ENCODE measurements at places on chromosomes 4 and X.

- DNase-seq, result no peak
These were observed 810 bp upstream of the SOX3 start for GRCh38 chrX:140505421-140506337.

DNA sequence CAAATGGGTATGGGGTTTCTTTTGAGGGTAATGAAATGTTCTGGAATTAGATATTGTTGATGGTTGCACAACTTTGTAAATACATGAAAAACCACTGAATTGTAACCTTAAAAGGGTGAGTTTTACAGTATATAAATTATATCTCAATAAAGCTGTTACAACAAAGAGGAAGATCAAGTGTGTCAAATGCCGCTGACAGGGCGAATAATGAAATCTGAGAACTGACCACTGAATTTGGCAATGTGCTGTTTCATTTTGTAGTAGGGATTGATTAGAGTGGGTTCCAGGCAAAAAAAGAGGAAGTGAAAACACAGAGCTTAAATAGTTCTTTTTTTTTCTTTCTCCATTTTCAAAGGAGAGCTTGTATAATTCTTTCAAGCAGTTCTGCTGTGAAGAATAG is 161.1 kb upstream of the NAP1L5 start:
- DNase-seq, result no peak

GRCh38 chrX:31331015-31331414 is 259.2 kb upstream of the FTHL17 start:
- no peak for DNase-seq

GRCh38 chr4:185217408-185217975 is 8.1 kb downstream of the SNX25 start:
- no peak for DNase-seq

- no peak for DNase-seq
These were observed 52.8 kb upstream of the ANKRD17 start for GRCh38 chr4:73311428-73311827.

GRCh38 chrX:9438933-9439494 is 25.8 kb upstream of the TBL1X start:
- no peak for DNase-seq

- no peak for DNase-seq
These were observed 431.9 kb downstream of the SPOCK3 start for GRCh38 chr4:166802346-166802745.

DNA sequence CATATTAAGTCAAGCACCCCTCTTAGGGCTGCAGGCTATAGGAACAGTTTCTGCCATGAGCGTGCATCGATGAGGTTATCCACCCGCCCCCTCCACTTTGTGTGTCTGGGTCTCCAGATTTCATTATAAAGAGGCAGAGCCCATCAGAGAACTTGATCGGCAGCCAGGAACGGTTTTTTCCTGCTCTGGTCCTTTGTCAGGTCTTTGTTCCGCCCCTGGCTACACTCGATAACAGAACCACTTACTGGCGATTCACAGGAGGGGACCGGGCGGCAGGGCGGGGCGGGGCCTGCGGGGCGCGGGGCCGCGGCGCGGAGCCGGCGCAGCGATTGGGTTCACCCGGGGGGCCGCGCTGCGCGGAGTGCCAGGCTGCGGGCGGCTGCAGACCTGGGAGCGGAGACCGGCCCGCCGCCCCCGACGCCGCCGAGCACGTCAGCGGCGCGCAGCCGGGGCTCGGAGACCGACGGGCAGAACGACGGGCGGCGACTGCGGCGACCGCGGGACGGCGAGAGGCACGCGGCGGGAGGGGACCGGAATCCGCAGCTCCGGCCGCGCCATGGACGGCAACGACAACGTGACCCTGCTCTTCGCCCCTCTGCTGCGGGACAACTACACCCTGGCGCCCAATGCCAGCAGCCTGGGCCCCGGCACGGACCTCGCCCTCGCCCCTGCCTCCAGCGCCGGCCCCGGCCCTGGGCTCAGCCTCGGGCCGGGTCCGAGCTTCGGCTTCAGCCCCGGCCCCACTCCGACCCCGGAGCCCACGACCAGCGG is at the start of gene SLC10A4:
Gene SLC10A4, plus strand, starts transcription at position 338 of the 771 bp plus-strand sequence. Its CDS starts 219 bp downstream, at position 557.
- no peak for DNase-seq

- DNase-seq, result peak; percentile 75
These were observed 729 bp upstream of the IRF2 start for GRCh38 chr4:184475096-184475461.

GRCh38 chr4:153233761-153234371 is 29.6 kb downstream of the TRIM2 start:
- no peak for DNase-seq

- DNase-seq, result no peak
These were observed 18.4 kb upstream of the FNIP2 start for GRCh38 chr4:158750379-158750778.

GRCh38 chr4:27176400-27176799 is 315.8 kb downstream of the STIM2 start:
- DNase-seq, result no peak

GRCh38 chrX:120549483-120550452 is 11.0 kb downstream of the CUL4B start:
- no peak for DNase-seq

- no peak for DNase-seq
These were observed 23.3 kb upstream of the MTM1 start for GRCh38 chrX:150544835-150545770.

DNA sequence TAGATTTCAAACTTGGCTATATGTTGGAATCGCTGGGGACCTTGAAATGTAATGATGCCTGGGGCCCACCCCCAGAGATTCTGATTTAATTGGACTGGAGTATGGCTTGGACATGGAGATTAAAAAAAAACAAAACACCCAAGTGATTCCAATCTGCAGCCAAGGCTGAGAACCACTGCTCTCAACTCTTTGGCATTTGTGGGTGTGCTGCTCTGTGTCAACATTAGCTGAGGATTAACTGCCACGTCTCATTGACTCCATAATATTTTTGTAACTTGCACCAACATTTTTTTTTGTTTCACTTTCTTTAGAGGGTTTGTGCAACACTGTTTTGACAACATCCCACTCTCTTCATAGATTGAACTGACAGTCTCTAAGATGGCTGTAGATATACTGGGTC is 41.1 kb upstream of the PDK3 start:
- no peak for DNase-seq

DNA sequence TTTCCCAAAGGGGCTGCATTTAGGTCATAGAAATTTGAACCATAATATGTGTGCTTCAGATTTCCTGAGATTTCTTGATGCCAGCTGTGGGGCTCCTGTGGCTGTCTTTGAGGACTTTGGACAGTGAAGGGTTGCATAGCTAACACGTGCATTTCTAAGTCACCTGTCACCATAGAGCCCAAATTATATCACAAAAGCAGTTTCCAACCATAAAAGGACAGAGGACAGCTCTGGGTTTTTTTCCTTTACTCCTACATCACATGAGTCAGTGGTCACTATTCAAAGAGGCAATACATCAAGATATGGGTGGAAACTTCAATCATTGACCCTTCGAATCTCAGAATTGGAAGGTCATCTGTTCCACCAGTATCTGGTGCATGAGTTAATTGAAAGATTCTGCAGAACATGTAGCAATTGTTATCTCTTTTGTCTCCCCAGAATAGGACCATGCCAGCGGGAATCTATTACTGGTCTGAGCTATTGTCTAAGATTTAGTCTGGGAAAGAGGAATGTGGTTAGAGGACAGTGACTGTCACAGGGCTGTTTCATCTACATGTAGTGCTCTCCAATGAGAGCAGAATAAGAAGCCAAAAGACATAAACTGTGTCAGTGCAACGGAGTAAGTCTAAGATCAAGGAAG is 133.5 kb downstream of the AASDH start:
- DNase-seq, result no peak

- no peak for DNase-seq
These were observed 97.3 kb downstream of the GEMIN8 start for GRCh38 chrX:13932416-13932815.

DNA sequence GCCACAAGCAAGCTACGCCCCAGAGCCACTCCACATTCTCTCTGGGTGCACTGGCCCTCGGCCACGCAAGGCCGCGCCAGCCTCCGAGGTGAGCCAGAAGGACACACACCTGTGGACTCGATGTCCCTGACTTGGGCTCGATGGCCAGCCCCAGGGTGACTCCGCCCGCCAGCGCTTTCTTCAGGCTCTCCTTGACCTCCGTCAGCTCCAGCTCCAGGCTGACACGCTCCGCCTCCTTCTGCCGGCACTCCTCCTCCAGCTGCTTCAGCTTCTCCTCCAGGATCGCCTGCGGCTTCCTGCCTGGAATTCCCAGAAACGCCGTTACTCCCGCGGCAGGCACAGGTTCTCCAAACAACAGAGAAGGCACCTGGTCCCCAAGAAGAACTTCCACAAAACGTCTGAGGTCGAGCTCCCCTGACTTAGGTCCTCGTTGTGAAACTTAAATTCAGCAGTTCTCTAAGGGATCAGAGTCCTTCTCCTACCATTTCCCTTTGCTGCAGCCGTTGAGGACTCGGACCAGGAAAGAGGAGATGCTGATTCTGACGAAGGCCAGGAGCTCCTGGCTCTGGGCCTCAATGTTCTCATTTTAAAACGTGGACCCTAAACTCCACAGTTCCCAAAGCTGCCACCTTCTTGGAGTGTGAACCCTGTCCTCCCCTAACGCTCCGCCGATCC is 166.8 kb downstream of the AFAP1 start:
- peak; percentile 83 for DNase-seq

DNA sequence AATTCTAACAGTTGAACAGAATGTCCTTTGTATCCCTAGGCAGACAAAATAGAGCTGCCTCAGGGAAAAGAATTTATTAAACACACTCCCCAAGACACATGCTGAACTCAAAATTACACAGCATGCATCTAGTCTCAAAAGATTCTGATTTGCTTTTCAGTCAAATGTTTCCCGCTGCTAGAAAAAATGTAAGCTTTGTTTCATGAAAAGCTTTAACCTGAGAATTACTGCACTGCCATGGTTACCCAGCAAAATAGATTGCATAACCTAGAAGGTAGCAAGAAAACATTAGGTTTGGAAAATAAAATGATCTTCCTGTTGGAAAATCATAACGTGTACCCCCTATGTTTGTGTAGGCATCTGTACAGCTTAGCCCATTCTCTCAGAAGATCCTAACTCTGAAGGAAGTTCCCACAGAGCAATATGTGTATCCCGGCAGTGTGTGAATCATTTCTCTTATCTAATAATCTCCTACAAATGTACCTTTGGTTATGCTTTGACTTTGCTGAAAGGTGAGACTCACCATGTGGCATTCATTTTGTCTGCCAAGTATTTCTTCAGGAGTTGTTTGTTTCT is 646.9 kb downstream of the STPG2 start:
- DNase-seq, result no peak

DNA sequence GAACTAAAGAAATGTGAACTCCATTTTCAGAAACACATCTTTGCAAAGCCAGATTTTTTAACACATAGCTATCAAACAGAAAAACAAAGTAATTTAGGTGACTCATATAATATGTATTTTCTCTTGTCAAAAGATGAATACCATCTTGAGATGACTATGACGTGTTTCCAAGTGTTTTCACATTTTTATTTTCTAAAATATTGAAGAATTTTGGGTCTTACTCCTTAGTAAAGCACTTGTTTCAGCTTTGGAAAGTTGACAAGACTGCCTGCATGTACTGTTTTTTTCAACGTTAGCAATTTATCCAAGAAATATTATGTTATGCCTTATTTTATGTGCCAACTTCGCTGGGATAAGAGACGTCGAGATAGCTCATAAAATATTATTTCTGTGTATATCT is 733.9 kb upstream of the EPHA5 start:
- DNase-seq, result no peak

- DNase-seq, result no peak
These were observed 733 bp upstream of the G3BP2 start for GRCh38 chr4:75673959-75674328.

DNA sequence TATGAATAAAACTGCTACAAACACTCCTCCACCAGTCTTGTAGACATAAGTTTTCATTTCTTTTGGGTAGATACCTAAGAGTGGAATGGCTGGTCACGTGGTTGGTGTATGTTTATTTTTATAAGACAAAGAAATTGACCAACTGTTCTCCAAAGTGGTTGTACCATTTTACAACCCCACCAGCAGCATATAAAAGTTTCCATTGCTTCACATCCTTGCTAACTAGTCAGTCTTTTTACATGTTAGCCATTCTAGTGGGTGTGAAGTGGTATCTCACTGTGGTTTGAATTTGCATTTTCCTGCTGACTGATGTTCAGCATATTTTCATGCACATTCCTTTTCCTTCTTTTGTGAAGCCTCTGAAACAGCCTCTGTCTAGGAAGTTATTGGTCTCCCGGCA is 76.2 kb upstream of the ADGRG2 start:
- DNase-seq, result no peak

- no peak for DNase-seq
These were observed 35.6 kb downstream of the ATG4A start for GRCh38 chrX:108127152-108127551.

GRCh38 chr4:7365462-7366179 is 69.1 kb downstream of the PSAPL1 start:
- no peak for DNase-seq

DNA sequence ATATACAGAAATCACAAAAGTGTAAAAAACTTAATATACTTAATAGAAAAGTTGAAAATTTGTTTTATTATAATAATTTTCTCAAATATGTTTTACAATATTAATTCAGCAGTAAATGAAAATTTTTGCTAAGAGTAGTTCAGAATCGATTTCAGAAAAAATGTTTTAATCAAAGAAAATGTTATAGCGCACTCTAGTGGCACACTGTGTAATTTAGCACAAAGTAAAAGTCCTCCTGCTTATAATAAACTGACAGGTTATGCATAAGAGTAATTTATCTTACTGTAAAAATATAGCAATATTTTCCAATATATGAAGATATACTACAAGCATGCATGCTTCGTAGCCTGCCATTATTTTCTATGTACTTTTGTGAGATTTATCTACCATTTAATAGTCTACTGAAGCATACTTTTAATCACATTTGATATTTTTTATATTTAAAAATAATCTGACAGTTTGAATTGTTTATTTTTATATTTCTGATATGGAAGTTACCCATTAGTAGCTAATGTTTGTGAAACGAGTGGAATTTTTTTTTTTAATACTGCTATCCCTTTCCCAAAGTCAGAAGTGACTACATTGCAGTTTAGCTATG is 217.9 kb upstream of the KLHL4 start:
- no peak for DNase-seq

GRCh38 chr4:82711158-82711785 is 87.3 kb downstream of the SCD5 start:
- no peak for DNase-seq

GRCh38 chrX:31464306-31464915 is 392.6 kb upstream of the FTHL17 start:
- DNase-seq, result no peak

DNA sequence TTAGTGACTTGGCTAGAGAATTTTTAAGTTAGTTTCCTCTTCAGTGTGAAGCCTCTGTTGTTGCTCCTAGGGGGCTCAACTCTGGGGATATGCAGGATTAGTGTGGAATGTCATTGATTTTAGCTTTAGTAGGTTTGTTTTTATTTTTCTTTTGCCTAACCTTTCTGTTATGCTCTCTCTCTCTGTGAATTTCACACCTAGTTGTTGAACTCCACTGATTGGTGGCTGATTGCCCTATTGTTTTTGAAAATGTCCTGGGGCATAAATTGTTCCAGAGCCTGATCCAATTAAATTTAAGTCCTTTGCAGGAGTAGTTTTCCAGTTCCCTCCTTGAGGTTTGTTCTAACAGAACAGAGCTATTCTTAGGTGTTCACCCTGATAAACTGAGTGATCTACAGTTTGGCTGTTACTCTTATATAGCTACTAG is 393.3 kb upstream of the CTSO start:
- DNase-seq, result no peak

All from sciatic nerve (tissue), 2 donors.